ENCODE measurements at places on chromosomes 4 and X. TPM values are rescaled to one million over a fixed set of nuclear protein-coding genes. Genes with fewer than 3 reads are reported as not detected.

DNA sequence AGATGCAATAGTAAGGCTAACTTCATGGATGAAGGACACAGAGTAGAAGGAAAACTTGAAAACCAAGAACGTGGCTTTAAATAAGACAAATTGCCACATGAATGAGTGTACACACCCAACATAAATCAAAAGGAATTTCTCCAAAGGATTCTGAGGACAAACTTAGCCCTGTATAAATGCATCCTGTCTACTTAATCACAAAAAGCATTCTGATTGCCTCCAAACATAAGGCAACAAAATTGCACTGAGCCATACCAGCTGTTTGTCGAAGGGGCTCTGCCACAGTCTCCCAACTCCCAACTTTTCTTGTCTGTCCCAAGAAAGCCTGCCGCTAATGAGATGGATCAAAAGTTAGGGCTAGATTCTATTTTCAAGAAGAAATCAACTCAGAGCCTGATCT lies 194.3 kb downstream of the SOWAHB start:
- no peak for DNase-seq

GRCh38 chrX:39158801-39159657 lies 357.8 kb downstream of the MID1IP1 start:
- no peak for DNase-seq

DNA sequence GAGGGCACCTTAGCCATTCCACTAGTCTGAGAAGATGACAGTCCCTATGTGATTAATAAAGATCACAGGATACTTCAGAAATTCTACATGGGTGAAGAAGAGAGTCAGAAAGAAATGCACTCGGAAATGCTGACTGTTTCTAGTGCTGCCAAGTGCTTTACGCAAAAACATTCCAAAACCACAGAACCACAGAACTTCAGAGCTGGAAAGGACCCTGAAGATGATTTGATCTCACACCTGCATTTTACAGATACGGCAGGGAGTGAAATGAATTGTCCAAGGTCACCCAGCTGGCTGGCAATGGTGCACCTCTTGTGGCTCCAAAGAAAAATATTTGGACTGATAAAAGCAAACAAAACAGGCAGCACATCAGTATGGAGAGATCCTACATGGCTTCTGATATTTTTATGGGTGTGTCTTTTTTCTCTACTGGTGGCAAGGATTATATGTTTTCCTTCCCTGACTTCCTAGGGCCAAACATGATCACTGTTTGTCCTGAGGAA lies 115.9 kb downstream of the MAML3 start:
- no peak for DNase-seq

DNA sequence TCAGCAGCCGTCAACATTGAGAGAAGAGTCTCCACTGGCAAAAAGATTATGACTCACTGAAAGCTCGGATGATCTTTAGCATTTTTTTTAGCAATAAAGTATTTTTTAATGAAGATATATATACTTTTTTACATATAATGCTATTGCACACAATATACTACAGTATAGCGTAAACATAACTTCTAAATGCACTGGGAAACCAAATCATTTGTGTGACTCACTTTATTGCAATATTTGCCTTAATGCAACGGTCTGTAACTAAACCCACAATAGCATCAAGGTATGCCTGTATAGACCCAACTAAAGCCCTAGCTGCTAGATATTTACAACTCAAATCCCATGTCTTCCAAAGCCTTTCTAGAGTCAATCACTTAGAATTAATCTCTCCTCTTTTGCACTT lies 52.3 kb upstream of the EDNRA start:
- no peak for DNase-seq

Gene PSMD10
- 88.4 TPM for total RNA-seq

Gene LONRF3
- total RNA-seq, result 5.4 TPM

Gene SSX2B
- not detected for total RNA-seq

Gene MAGEB5
- total RNA-seq, result not detected

Gene SPANXA1
- not detected for total RNA-seq

Gene CENPVL2
- 2.0 TPM for total RNA-seq

Measured in spinal cord (tissue), 10 donors.